ENCODE measurements at places on chromosomes 1 and 21.

- no peak for DNase-seq
Measured at GRCh38 chr1:207172885-207173284, 68.9 kb downstream of the C4BPA start.

DNA sequence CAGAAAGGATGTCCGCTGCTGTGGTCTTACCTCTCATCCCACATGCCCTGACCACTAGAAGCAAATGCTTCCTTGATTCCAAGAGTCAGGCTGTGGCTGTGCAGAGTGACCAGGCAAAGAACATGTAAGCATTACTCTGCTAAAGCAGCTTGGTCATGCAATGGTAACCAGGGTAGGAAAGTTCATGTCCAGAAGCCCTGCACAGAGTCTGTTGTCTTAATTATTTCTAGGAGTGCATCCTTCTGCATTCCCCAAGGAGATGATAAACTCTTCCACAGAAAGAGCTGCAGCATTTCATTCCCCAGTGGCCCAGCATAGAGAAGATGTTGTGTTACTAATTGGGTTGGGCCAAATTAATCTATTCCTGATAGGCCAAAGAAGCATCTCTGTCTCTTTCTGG is 10.1 kb upstream of the UTP25 start:
- no peak for DNase-seq

- no peak for DNase-seq
Measured at GRCh38 chr1:55039342-55040082, at the start of gene PCSK9. Gene PCSK9 (plus strand): TSS chr1:55039548. CDS start chr1:55039838, 290 bp downstream.

- no peak for DNase-seq
Measured at GRCh38 chr1:175757381-175758015, 14.1 kb upstream of the TNR start.

- no peak for DNase-seq
Measured at GRCh38 chr1:204178487-204179281, 12.5 kb upstream of the REN start.

DNA sequence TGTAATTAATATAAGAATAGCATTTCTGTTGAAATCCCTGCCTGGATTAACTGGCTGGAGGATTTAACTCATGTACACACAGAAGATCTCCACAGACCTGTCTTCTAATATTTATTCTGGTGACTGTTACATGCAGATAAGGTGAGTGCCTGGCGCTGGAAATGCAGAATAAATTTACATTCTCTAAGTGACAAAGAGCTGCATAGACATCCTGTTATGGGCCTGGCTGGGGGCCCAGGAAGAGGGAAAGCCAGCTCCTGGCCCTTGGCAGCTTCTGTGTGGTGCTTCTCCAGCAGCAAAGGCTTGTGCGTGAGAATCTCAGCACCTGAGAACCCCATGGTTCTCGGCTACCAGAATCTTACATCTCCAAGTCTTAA is 446.6 kb downstream of the PTPRU start:
- no peak for DNase-seq

GRCh38 chr1:148363439-148363810 is 119.7 kb downstream of the PPIAL4G start:
- no peak for DNase-seq

GRCh38 chr1:244789276-244789580 is 46.2 kb upstream of the COX20 start:
- DNase-seq: no peak

GRCh38 chr1:52041551-52042185 is 8.1 kb upstream of the KTI12 start:
- DNase-seq: no peak

DNA sequence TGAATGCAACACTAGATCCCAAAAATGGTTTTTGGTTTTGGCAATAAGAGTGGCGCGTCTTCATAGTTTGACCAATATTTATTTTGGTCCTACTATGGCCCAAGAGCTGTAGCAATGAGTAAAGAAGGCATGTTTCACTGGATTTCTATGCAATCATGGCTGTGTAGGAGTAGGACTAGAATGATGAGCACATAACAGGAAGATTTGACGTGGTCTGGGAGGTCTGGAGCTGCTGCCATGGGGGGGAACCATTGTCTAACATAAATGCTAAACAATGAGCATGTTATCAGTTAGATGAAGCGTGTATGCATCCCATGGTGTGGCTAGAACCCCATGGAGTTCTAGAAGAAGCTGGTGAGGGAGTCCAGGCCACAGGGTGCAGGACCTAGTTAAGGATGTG is 38.3 kb downstream of the OLIG1 start:
- DNase-seq: no peak

GRCh38 chr1:212677573-212677972 is 22.1 kb downstream of the BATF3 start:
- DNase-seq: no peak

DNA sequence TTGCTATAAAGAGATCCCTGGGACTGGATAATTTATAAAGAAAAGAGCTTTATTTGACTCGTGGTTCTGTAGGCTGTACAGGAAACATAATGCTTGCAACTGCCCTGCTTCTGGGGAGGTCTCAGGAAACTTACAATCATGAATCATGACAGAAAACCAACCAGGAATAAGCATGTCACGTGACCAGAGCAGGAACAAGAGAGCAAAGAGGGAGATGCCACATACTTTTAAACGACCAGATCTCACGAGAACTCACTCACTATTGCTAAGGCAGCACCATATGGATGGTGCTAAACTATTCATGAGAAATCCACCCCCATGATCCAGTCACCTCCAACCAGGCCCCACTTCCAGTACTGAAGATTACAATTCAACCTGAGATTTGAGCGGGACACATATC is 49.8 kb upstream of the RCC1 start:
- no peak for DNase-seq

DNA sequence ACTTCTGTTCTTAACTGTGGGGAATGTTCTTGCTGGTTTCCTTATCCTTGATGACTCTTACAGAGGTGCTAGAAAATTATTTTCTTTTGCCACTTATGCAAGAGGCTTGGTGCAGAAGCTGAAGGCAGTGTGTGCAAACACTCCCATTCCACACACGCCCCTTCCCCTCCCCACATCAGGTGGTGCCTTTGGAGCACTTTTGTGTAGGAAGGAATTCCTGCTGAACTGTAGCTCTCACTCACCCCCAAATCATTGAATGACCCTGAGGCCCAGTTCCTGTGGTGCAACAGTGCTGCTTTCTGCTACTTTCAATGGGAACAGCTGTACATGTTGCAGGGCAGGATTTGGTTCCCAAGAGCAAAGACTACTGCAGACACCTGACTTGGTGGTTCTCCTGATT is 101.8 kb downstream of the CD247 start:
- DNase-seq: no peak

DNA sequence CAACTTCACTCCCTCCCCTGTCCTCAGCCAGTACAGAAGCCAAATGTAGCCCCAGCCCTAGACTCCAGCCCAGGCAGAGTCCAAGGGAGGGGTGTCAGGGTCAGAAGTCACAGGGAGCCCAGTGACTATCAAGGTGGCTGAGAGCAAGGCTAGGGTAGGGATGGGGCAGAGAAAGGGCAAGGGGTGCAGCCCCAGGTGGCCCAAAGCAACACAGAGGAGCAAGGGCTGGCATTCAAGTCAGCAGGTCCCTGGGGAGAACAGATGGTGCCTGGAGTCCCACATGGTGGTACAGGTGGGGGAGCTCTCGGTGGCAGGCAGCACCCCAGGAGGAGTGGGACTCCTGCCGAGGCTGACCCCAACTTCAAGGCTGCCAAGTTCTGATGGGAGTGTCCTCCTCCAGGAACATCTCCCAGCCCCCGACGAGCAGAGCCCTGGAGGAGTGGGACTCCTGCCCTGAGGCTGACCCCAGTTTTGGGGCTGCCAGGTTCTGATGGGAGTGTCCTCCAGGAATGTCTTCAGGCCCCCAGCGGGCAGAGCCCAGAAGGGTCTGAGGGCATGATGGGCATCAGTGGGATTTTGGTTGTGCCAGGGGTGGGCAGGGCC is 3.7 kb upstream of the DVL1 start:
- no peak for DNase-seq

GRCh38 chr1:17795081-17795809 is 40.1 kb downstream of the ACTL8 start:
- no peak for DNase-seq

DNA sequence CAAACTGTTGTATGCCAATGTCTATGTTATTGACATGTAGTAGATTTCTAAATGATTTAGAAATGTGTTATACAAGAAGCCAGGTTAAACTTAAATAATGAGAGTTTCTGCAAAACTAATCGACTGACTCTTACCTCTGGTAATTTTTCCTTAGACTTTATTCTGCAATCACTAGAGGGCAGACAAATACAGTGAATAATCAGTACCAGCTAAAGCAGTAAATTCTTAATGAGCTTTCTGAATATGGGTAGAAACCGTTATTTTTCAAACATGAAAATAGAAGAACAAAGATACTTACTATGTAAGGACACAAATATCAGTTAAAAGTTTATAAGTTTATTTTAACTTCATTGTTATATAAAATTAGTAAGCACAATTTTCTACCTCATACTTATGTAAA is 97.9 kb upstream of the RGS1 start:
- DNase-seq: no peak

GRCh38 chr1:1123581-1124507 is 8.0 kb upstream of the C1orf159 start:
- DNase-seq: no peak

DNA sequence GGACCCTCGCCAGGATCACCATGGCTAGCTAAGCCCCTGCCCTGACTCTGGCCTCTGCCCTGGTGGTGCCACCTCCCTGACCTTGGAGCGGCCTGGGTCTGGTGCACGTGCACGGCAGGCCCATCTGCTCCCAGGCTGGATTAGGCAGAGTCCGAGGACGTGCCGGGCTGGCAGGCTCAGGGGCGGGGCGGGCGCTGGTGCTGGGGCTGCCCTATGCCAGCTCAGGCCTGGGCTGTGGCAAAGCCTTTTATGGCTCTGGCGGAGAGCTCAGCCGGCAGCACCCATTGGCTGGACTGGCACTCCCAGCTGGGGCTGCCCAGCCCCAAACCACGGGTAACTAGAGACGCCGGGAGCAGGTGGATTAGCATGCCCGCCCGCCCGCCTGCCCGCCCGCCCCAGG is 17.1 kb upstream of the EDN2 start:
- no peak for DNase-seq

- DNase-seq: no peak
Measured at GRCh38 chr1:111909030-111909429, 80.4 kb downstream of the KCND3 start.

DNA sequence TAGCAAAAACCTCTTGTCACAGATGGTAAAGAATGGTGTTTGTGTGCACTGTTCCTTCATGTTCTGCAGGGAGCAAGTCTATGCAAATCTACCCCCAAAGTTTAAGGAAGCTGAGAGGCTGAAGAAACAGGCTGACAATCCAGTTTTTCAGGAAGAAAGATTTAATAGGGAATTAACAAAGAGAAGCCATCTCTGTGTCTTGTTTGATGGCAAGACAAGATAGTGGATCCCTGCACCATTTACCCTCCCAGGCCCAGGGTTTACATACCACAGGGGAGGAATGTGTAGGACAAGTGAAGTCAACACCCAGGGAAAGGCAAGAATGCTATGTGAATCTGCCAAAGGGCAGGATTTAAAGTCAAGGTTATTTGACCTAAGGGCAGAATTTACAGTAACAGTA is 48.1 kb upstream of the FNBP1L start:
- DNase-seq: no peak

DNA sequence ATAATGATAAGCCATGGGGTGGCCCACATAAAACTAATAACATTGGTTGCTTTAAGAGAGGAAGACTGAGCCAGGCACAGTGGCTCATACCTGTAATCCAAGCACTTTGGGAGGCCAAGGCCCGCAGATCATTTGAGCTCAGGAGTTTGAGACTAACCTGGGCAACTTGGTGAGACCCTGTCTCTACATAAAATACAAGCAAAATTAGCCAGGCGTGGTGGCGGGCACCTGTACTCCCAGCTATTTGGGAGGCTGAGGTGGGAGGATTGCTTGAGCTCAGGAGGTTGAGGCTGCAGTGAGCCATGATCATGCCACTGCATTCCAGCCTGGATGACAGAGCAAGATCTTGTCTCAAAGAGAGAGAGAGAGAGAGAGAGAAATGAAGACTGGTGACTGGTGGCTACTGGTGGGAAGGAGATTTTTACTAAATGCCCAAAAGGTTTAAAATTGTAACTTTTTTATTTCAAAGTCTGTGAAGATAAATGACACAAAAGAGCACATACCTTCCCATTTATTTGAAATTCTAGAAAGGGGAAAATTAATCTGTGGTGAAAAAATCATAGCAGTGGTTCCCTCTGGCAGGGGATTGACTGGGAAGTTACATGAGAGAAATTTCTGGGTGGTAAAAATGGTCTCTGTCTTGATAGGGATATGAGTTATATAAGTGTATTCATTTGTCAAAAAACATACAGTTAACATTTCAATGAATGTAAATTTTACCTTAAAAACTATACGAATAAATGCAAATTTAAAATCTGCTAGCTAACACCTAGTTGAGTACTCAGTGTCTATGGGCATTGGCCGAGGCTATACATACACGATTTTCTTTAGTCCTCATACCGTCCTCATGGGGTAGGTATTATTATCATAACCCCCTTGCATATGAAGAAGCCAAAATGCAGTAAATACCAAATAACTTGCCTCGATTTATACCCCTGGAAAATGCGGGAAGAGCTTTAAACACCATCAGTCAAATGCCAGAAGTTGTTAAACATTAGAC is 2.2 kb upstream of the NBPF1 start:
- no peak for DNase-seq

- DNase-seq: no peak
Measured at GRCh38 chr1:209714338-209714737, 9.7 kb downstream of the HSD11B1 start.

- DNase-seq: no peak
Measured at GRCh38 chr1:155989242-155990004, 11.1 kb upstream of the ARHGEF2 start.

Data from cortex of kidney (tissue), 1 donor.